Mammary epithelial cell (primary cell): ENCODE measurements at places on chromosomes 3 and 15. TPM values are rescaled to one million over a fixed set of nuclear protein-coding genes. Genes with fewer than 3 reads are reported as not detected.

Gene SLC51A
- total RNA-seq = not detected

Gene LRRC2
- total RNA-seq = 0.07 and 0.37 TPM in 2 replicates

Gene NRG4
- total RNA-seq = 0.35 TPM in 1 of 2 replicates, not detected in the other

Gene TFG
- 129 TPM for total RNA-seq

Gene NR2E3
- total RNA-seq = 0.61 and 1.7 TPM in 2 replicates

Gene OR5K2
- total RNA-seq = not detected in 2 replicates

Gene ISLR
- 0.50 TPM for total RNA-seq

Gene CLDN16
- 0.33 TPM for total RNA-seq

Gene CEP63
- 7.2 TPM for total RNA-seq

Gene SERPINI2
- not detected in 2 replicates for total RNA-seq

Gene ALPK3
- 0.16 and 0.27 TPM in 2 replicates for total RNA-seq

Gene GOLGA8N
- 2.0 and 4.5 TPM in 2 replicates for total RNA-seq

Gene GNAI2
- 176 TPM for total RNA-seq

Gene C3orf38
- 31.7 TPM for total RNA-seq

Gene KLF15
- total RNA-seq = 0.61 and 4.4 TPM in 2 replicates

Gene C2CD4B
- not detected in 2 replicates for total RNA-seq

Gene CIB2
- total RNA-seq = 3.9 and 5.4 TPM in 2 replicates

Gene CACNA2D3
- 0.17 TPM for total RNA-seq

Gene BNC1
- 85.3 and 108 TPM in 2 replicates for total RNA-seq

Gene MYZAP
- total RNA-seq = 1.0 TPM

Gene GHSR
- not detected for total RNA-seq

Gene XRN1
- total RNA-seq = 27.2 TPM

Gene PPP1R2
- 129 TPM for total RNA-seq

Gene CLDN11
- total RNA-seq = 0.21 TPM in 1 of 2 replicates, not detected in the other

Gene XYLB
- 3.8 and 4.5 TPM in 2 replicates for total RNA-seq

Gene PARP15
- total RNA-seq = not detected in 2 replicates

Gene SKOR1
- 0.27 TPM in 1 of 2 replicates, not detected in the other for total RNA-seq

Gene DVL3
- 58.7 and 66.7 TPM in 2 replicates for total RNA-seq

Gene ESYT3
- 2.8 TPM for total RNA-seq

Gene ECT2
- 24.5 TPM for total RNA-seq

Gene PAQR9
- not detected for total RNA-seq

Gene MCTP2
- total RNA-seq = 28.0 TPM

Gene NTRK3
- total RNA-seq = not detected

Gene CCK
- total RNA-seq = 1.5 TPM

Gene IGSF10
- under 0.01 TPM for total RNA-seq

Gene ETV5
- 80.3 and 81.2 TPM in 2 replicates for total RNA-seq

Gene CHST2
- 17.0 TPM for total RNA-seq

Gene ACAD9
- total RNA-seq = 44.8 and 48.7 TPM in 2 replicates

Gene TGM5
- total RNA-seq = 1.2 TPM

Gene GOLGA8B
- total RNA-seq = 109 and 146 TPM in 2 replicates

Gene CTDSPL2
- 26.6 and 38.0 TPM in 2 replicates for total RNA-seq

Gene RHOV
- total RNA-seq = 0.19 and 0.87 TPM in 2 replicates

Gene POLR2H
- 41.7 TPM for total RNA-seq

Gene ANKRD34C
- not detected in 2 replicates for total RNA-seq

Gene WDR93
- 0.17 TPM for total RNA-seq

Gene ATP10A
- not detected in 2 replicates for total RNA-seq

Gene PLCH1
- total RNA-seq = 4.3 TPM

Gene WDR6
- total RNA-seq = 77.9 and 108 TPM in 2 replicates

Gene TRH
- total RNA-seq = not detected in 2 replicates

Gene HIGD2B
- not detected in 2 replicates for total RNA-seq

Gene ZBED2
- total RNA-seq = 3.2 TPM

Gene TAMM41
- total RNA-seq = 10.3 TPM

Gene ZNF280D
- total RNA-seq = 25.7 TPM

Gene TRIM42
- total RNA-seq = not detected

Gene RASGRF1
- total RNA-seq = 0.33 TPM
